ENCODE measurements at places on chromosomes 4 and X. TPM values are rescaled to one million over a fixed set of nuclear protein-coding genes. Genes with fewer than 3 reads are reported as not detected.

RNF128 gene
- 17.1 TPM for total RNA-seq

DNA sequence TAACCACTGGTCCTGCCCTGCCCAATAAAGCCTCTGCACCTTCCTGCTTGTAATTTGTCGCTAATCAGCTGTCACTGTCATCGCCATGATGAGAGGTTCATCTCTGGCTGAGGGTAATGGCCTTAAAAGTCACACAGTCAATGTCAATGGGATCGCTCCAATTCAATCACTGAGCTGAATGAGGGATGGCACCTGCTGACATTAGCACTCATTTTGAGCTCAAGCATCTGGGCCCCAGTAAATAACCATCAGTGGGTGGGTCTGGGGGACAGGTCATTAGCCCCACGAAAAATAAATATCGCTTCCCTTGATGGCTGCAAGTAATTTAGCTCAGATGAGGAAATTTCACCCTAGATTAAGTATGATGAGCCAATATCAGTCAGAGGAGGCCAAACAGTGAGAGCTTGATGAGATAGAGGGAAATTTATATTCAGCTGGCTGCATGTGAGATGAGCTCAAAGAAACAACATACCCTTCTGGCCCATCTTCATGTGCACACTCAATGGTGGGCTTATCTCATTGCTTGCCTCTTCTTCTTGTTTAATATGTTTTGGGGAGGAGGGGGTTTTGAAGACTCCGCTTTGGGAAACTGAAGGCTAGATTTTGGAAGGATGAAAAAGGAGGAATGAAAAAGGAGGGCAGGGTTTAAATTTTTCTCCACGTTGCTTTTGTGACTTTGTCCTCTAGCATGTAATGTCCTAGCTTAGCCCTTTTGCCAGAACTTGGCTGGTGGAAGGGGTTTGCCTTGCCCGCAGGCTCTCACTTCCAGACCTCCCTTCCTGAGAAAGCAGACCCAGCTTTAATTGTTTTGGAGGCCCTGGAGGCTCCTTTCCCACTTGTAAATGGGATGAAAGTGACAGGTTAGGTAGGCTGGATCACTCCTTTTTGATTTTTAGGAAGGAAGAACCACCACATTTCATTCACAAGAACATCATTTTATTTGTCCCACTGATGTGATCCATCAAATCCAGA lies 84.8 kb upstream of the PAQR3 start:
- H3K27me3 ChIP-seq: no peaks in the 10 kb centered on the region
- no peak for DNase-seq
- no peak overlapping the region for H3K4me3 ChIP-seq
- no peaks in the 10 kb centered on the region for H3K36me3 ChIP-seq
- H3K4me1 ChIP-seq: no peaks in the 10 kb centered on the region
- H3K27ac ChIP-seq: no peak overlapping the region

DNA sequence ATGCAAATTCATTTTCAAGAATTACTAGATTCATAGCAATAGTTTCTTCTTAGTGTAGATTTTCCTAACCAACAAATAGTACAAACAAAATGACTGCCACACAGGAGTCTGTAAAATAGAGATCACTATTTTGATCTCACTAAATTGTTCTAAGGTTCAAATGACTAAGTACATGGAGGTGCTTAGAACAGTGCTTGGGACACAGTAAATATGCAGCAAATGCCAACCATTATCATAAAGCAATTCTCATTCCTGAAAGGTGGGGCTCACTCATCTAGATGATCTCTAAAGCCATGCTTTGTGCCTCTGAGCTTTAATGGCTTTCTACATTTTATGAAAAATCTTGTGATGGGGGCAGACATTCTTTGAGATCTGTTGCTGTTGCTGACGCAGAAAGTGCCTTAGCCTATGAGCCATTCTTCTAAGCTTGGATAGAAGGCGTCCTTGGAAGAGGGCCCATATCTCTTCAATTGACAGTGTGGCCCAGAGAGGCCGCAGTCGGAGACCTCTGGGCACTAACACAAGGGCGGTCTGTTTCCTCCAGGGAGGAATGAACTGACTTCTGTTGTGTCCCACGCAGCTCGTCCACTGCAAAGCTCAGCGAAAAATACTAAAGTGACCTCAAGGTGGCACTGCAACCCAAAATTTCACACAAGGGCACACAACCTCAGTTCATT lies 23.5 kb downstream of the TLR10 start:
- DNase-seq: no peak
- H3K36me3 ChIP-seq: no peaks in the 10 kb centered on the region
- H3K27me3 ChIP-seq: no peaks in the 10 kb centered on the region

- no peaks in the 10 kb centered on the region for H3K36me3 ChIP-seq
- H3K4me1 ChIP-seq: no peaks in the 10 kb centered on the region
- peaks cover 26% of the 10 kb centered on the region for H3K27me3 ChIP-seq
- H3K4me3 ChIP-seq: no peak overlapping the region
- no peak for DNase-seq
- H3K27ac ChIP-seq: no peak overlapping the region
Measured at GRCh38 chrX:30065226-30065625, 150.1 kb upstream of the MAGEB2 start.

DNA sequence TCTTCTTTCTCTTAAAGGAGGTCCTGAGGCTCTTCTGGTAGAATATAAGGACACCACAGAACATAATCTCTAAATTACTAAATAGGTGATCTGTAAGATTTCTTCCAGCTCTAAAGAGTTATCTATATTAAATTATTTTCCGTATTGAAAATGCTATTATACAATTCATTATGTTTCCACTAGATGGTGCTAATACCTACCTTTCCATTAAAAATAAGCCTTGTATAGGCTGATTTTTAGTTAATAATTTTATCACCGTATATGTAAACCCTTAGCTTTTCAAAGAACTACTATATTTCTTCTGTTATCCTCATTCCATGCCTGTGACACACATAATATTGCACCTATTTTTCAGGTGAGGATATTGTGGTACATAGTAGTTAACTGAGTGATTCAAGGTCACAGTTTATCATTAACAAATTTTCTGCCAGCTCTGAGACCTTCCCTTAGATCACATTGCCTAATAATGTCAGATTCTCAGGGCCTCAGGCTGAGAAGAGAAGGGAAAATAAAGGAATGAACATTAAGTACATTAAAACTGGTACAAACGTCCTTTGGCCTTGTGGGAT lies 138.8 kb downstream of the TEX11 start:
- no peaks in the 10 kb centered on the region for H3K4me1 ChIP-seq
- no peaks in the 10 kb centered on the region for H3K36me3 ChIP-seq
- no peak overlapping the region for H3K4me3 ChIP-seq
- H3K27ac ChIP-seq: no peak overlapping the region
- H3K27me3 ChIP-seq: no peaks in the 10 kb centered on the region
- DNase-seq: no peak

HELT gene
- total RNA-seq: not detected

GRCh38 chr4:56127716-56128115 lies 179.0 kb downstream of the CEP135 start:
- H3K27me3 ChIP-seq: no peaks in the 10 kb centered on the region
- H3K36me3 ChIP-seq: no peaks in the 10 kb centered on the region
- H3K27ac ChIP-seq: no peak overlapping the region
- H3K4me1 ChIP-seq: no peaks in the 10 kb centered on the region
